ENCODE measurements at places on chromosomes 5 and 9.

DNA sequence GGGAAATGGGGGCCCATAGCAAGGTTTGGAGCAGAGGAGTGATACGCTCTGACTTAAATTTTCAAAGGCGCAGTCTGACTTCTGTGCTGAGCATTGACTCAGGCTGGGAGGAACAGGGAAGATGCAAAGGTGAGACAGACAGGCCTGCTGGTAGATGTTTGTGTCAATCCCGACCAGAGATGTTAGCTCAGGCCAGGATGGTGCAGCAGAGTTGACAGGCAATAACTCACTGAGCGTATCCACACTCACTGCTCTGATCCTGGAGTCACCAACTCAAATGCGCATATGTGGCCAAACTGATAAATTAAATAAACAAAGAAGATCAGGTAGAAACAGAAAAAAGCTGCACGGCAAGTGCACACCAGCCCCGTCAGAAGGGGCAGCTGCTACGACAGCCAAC is 95.3 kb downstream of the SPOCK1 start:
- no peaks in the 10 kb centered on the region for H3K36me3 ChIP-seq

- no peak for DNase-seq
- no peaks in the 10 kb centered on the region for H3K36me3 ChIP-seq
- H3K27ac ChIP-seq: no peak overlapping the region
- peaks cover 4% of the 10 kb centered on the region for H3K4me1 ChIP-seq
- H3K4me3 ChIP-seq: no peak overlapping the region
These were observed 516.6 kb upstream of the MEF2C start for GRCh38 chr5:89399548-89399947.

DNA sequence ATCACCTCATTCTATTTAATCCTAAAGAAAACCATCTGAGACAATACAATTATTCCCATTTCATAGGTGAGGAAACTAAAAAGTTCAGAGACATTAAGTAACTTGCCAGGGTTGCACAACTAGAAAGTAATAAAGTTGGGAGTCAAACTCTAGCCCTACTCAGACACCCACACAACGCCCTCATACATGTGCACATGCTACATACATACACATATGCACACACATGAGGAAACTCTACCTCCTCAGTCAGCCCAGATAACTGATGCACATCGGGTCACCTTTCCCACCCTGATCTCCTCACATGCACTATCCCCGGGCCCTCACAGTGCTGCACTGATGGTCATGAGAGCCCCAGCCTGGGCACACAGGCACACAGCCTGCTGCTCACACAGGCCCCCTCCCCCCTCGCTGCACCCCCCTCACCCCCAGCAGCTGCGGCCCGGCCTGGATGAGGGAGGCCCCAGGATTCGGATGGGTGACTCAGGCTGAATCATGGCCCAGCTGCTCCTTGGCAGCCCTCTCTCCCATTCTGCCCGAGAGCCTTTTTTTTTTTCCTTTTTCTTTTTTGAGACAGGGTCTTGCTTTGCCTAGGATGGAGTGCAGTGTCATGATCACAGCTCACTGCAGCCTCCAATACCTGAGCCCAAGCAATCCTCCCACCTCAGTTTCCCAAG is 5.0 kb upstream of the GPRIN1 start:
- H3K27ac ChIP-seq: no peak overlapping the region
- peaks cover 13% of the 10 kb centered on the region for H3K4me1 ChIP-seq
- H3K27me3 ChIP-seq: peaks cover 63% of the 10 kb centered on the region
- DNase-seq: no peak
- H3K36me3 ChIP-seq: no peaks in the 10 kb centered on the region
- no peak overlapping the region for H3K4me3 ChIP-seq

GRCh38 chr5:73201547-73202513 is 28.8 kb downstream of the TMEM174 start:
- peak; percentile 96 for DNase-seq
- H3K36me3 ChIP-seq: peaks cover 2% of the 10 kb centered on the region
- H3K27ac ChIP-seq: no peak overlapping the region
- H3K4me1 ChIP-seq: peaks cover 9% of the 10 kb centered on the region
- H3K4me3 ChIP-seq: no peak overlapping the region

DNA sequence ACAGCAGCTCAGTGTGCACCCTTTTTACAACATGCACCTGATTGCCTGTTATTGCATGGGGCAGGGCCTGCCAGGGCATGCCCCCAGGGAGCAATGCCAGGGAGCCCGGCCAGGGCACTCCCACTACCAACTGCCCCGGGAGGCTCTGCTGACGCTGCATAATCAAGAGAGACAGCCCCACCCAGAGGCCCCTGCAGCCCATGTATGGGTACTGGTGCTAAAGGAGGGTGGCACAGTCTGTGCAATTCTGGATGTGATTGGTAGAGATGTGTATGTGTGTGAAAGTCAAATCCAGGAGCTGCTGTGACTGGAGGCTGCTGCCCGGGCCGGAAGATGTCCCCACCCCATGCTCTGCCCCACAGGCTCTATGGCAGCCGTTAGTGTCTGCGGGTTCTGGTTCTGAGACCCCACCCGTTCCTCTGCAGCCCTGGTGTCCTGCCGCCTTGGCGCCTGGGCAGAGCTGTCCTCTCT is 3.9 kb upstream of the NEURL1B start:
- no peak overlapping the region for H3K4me3 ChIP-seq
- H3K27ac ChIP-seq: no peak overlapping the region
- peaks cover 26% of the 10 kb centered on the region for H3K27me3 ChIP-seq
- peaks cover 33% of the 10 kb centered on the region for H3K4me1 ChIP-seq

GRCh38 chr9:131963072-131964030 is 116.3 kb downstream of the MED27 start:
- H3K4me1 ChIP-seq: peaks cover 46% of the 10 kb centered on the region
- peaks cover 74% of the 10 kb centered on the region for H3K27me3 ChIP-seq
- peaks cover 8% of the 10 kb centered on the region for H3K36me3 ChIP-seq
- no peak overlapping the region for H3K27ac ChIP-seq

GRCh38 chr9:37732086-37732741 is 21.4 kb upstream of the TRMT10B start:
- no peaks in the 10 kb centered on the region for H3K36me3 ChIP-seq
- H3K27ac ChIP-seq: no peak overlapping the region
- H3K27me3 ChIP-seq: no peaks in the 10 kb centered on the region
- no peak for DNase-seq

DNA sequence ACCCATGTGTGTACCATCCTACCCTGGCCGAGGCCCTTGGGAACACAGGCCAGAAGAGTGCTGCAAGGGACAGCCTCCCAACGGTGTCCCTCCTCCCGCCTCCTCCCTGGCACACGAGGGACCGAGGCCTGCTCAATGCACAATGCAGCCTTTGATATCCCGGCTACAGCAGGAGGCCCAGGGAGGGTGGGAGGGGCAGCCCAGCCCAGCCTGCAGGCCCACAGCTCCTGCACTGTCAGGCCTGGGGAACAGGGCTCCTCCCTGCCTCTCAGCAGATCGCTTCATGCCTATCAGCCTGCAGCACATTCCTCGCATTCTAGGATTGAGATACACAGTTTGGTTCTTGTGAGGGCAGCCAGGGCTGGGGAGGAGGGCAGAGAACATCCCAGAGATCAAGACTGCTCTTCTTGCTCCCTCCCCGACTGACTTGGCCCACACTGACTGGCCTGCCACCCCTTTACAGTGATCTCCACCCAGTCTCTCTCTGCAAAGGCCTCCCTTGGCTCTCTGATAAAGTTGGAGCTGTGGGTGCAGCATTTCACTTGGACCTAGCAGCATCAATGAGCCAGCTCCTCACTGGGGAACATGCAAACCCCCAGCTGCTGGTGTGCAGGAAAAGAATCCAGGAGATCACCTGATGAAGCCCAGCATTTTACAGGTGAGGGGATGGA is at the start of gene SH3TC2:
Gene SH3TC2 (minus strand): TSS at position 46 of the 671 bp plus-strand sequence. CDS start 40 bp downstream, at position 6.
- H3K27me3 ChIP-seq: no peaks in the 10 kb centered on the region
- DNase-seq: peak; percentile 66
- peaks cover 2% of the 10 kb centered on the region for H3K36me3 ChIP-seq
- H3K4me1 ChIP-seq: peaks cover 15% of the 10 kb centered on the region

GRCh38 chr5:167152561-167152960 is 1138.9 kb upstream of the WWC1 start:
- no peak overlapping the region for H3K4me3 ChIP-seq
- H3K4me1 ChIP-seq: peaks cover 20% of the 10 kb centered on the region
- H3K27ac ChIP-seq: no peak overlapping the region
- H3K36me3 ChIP-seq: no peaks in the 10 kb centered on the region
- H3K27me3 ChIP-seq: no peaks in the 10 kb centered on the region
- no peak for DNase-seq
